Esophagus squamous epithelium (tissue), 5 donors: ENCODE measurements at places on chromosomes 3 and 15.

DNA sequence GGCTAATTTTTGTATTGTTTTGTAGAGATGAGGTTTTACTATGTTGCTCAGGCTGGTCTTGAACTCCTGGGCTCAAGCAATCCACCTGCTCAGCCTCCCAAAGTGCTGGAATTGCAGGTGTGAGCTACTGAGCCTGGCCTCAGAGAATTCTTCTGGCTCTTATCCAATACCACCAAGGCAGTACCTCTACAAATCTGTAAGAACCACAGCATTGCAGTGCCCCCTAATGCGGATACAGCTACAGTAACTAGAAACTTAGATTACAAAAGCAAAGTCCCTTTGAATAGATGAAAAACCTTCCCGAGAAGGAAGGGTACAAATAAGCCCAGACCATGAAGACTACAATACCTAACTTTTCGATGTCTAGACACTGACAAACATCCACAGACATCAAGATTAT, 107.9 kb upstream of the DPPA4 start:
- no peak for DNase-seq

GRCh38 chr3:138060792-138061191, 50.8 kb downstream of the CLDN18 start:
- no peak for DNase-seq

GRCh38 chr15:40323953-40324937, 753 bp downstream of the INAFM2 start:
- no peak for DNase-seq

- no peak for DNase-seq
These were observed 74.0 kb downstream of the MCF2L2 start for GRCh38 chr3:183354325-183354831.

- DNase-seq = peak; percentile 63
These were observed at the start of gene TAMM41 for GRCh38 chr3:11846281-11847266. Gene TAMM41, minus strand, starts transcription at chr3:11846885. Its CDS starts 249 bp downstream, at chr3:11846636.

GRCh38 chr3:127817406-127817841, 4.9 kb downstream of the MGLL start:
- DNase-seq = no peak

DNA sequence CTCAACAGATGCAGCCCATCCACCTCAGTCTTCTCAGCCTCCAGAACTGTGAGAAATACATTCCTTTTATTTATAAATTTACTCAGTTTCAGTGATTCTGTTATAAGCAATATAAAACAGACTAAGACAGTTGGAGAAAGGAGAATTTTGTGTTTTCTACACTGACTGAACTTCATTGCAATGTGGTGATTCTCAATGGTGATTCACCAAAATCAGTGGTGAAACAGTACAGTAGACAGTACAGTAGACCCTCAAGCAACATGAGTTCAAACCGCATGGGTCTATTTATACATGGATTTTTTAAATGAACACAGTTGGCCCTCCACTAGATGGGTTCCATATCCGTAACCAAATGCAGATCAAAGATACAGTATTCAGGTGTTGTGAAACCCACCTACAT, 403.1 kb upstream of the TGFBR2 start:
- no peak for DNase-seq

- no peak for DNase-seq
These were observed 12.4 kb downstream of the GP5 start for GRCh38 chr3:194386648-194387047.

GRCh38 chr15:63022663-63023062, 19.9 kb upstream of the TPM1 start:
- DNase-seq = no peak

DNA sequence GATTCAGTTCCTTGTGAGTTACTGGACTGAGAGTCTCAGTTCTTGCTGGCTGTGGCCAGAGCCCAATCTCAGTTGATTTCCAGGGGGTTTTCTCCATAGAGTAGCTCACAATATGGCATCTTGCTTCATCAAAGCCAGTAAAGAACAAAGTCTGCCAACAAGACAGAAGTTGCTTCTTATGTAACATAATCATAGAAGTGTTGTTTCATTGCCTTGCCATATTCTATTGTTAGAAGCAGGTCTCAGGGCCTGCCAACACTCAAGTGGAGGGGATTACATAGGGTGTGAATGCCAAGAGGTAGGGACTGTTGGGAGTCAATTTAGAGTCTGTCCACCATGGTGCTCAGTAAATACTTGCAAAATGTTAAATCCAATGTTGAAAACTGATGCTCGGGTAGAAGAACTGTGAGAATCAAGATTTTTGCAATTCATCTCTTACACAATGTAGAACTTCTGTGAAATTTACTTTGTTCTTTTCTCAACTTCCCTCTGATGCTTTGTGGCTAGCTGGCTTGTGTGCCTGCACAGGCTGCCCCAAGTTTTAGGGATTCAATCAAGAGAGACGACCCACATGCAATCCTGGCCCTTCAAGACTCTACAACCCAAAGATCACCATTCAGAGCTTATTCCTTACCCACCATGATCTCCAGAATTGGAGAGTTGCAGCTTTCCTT, 13.3 kb upstream of the PXYLP1 start:
- no peak for DNase-seq

GRCh38 chr3:5220193-5220592, 32.7 kb downstream of the EDEM1 start:
- no peak for DNase-seq

DNA sequence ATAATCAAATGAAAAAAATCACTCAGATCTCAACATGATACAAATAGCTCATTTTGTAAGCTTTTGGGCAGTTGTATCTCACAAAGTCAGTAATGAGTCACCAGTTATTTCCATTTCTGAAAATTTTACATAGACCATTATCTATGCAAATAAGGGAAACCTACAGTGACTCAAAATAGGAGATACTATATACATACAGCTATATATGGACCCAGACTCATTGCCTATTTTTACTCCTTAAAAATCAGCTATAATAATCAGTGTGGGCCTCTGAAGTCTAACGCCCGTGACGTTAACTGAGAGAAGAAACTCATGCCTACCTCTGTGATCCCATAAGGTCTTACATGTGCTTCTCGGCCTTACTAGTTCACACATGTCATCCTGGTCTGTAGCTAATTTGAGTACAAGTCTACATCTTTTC, 31.6 kb downstream of the LRIG1 start:
- no peak for DNase-seq

- DNase-seq = no peak
These were observed 34.3 kb downstream of the ZBTB38 start for GRCh38 chr3:141402476-141403171.

DNA sequence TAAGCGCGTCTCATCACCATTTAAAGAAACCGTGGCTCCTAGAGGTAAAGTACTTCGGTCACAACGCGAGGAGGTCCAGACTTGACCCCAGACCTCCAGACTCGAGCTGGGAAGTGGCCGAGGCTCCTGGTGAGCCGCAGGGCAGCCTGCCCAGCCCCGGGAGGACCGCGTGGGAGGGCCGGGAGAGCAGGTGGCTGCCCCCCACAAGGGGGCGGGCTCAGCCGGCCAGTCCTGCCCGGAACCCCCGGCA, at the start of gene SLC27A2:
Gene SLC27A2, plus strand, starts transcription at position 228 of the 250 bp plus-strand sequence. CDS start 232 bp downstream, outside the sequence.
- DNase-seq = no peak

DNA sequence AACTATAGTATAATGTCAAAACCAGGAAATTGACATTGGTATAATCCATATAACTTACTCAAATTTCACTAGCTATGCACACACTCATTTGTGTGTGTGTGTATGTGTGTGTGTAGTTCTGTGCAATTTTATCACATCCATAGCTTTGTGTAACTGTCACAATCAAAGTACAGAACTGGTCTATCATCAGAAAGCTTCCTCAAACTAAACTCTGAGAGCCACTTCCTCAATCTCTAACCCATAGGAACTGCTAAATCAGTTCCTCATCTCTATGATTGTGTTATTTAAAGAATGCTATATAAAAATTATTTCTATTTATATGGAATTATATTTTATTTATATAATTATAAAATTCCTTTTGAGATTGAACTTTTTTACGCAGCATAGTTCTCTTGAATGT, 18.1 kb downstream of the LNP1 start:
- no peak for DNase-seq

DNA sequence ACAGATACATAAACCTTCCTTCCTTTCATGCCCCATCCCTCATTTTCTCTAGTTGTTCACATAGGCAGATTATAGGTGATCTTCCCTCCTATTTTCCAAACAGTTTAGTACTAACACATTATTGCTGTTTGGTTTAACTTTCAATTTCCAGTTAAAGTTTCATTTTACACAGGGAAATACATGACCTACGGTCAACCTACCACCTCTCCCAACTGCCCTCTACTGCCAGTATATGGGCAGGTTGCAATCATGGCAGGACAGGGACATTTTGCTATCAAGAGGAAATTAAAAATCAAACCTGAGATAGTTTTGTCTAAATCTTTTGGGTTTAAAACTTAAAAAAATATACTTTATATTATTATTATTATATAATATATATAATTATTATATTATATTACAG, 26.1 kb upstream of the TFDP2 start:
- no peak for DNase-seq

- DNase-seq = no peak
These were observed 10.1 kb downstream of the LYSMD2 start for GRCh38 chr15:51727141-51727897.

GRCh38 chr3:11379824-11380701, 107.9 kb downstream of the ATG7 start:
- DNase-seq = no peak

- DNase-seq = no peak
These were observed 68.0 kb downstream of the CRYBG3 start for GRCh38 chr3:97889814-97890213.

DNA sequence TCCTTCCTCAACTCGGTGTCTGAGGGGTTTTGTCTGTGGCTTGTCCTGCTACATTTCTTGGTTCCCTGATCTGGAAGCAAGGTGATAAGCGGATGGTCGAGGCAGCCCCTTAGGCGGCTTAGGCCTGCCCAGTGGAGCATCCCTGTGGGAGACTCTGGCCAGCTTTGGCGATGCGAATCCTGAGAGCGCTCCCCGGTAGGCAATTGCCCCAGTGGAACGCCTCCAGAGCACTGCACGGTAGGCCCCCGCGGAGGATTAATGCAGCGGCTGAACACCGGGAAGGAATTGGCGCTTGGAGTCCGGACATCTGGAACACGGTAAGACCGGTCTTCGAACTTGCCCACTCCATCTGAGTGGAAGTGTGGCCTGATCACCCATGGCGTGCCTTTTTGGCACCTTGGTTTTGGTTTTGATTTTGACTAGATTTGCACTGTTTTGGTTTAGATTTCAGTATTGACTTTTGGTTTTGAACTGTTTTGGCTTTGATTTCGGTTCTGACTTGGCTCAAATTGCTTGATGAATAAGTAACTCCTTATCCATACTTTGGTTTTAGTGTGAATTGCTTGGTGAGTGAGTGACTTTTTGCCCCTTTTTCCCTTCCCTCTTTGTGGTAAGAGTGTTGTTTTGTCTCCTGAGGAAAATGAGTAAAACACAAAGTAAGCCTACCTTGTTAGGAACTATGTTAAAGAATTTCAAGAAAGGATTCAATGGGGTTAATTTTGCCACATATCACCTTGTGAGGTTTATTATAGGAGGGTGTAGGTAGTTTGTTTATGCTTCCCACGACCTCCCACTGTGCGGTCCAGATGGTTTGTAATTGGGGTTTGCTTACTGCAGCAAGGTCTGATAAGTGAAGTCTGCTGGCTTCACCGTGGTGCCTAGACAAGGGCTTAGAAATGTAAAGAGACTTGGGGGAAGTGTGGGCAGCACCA, 27.1 kb upstream of the GPR156 start:
- no peak for DNase-seq

- no peak for DNase-seq
These were observed 838.1 kb upstream of the SEMA6D start for GRCh38 chr15:46879032-46879770.

GRCh38 chr3:8573342-8573926, 71.2 kb downstream of the SSUH2 start:
- no peak for DNase-seq

GRCh38 chr15:65337436-65338070, 33.1 kb downstream of the RNU5B-1 start:
- DNase-seq = no peak
